ENCODE measurements at places on chromosomes 4 and X. TPM values are rescaled to one million over a fixed set of nuclear protein-coding genes. Genes with fewer than 3 reads are reported as not detected.

NWD2 gene
- not detected for total RNA-seq

GDPD2 gene
- not detected for total RNA-seq

CLDN34 gene
- not detected for total RNA-seq

NOX1 gene
- not detected for total RNA-seq

NUP62CL gene
- not detected for total RNA-seq

GPM6B gene
- total RNA-seq: 21.5 TPM

MAGEA4 gene
- not detected for total RNA-seq

UGT2B11 gene
- not detected for total RNA-seq
